Fibroblast of mammary gland (primary cell): ENCODE measurements at places on chromosomes 11 and 22.

- DNase-seq: no peak
Observed at GRCh38 chr11:17770048-17770652, 35.6 kb downstream of the KCNC1 start.

DNA sequence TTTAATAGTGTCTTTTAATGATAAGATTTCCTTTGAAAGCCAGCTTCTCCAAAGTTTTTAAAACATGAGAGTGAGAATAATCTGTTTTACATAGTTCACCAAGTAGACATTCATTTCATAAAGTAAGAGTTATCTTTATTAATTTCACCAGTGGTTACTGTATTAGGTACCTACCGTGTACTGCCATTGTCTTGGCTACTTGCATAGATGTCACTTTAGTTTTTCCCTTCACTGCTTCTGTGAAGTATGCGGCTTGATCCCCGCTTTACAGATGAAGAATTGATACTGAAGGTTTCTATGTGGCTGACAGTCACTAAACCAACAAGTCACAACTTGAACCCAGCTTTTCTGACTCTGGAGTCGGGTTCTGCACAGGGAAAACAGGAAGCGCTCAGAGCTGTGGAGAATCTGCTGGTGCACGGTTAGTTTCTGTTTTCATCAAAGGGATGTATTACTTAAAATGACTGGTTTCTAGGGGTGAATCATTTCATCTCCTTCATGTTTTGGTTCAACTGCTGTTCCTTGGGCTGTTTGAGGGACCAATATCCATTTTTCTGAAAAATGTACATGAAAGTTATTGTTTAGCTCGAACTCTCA, 39.3 kb upstream of the MYO18B start:
- DNase-seq: no peak

GRCh38 chr11:122122179-122122578, 6.2 kb upstream of the BLID start:
- DNase-seq: no peak

DNA sequence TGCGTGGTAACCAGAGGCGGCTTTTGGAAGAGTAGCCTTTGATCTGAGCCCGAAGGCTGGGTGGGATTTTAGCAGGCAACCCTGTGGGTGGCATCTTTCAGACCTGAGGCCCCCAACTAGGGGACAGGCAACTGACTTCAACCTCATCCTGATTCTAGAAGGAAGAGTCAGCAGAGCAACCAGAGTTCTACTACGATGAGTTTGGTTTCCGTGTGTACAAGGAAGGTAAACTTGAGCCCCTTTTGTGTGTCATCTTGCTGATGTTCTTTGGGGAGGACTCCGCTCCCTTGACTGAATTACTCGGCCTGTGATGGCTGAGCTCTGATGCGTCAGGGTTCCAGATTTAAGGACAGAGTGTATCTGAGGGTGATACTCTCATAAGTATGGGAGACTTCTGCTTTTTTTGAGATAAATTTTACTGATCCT, 31.6 kb downstream of the SGSM3 start:
- no peak for DNase-seq

GRCh38 chr11:91104237-91104636, 881.4 kb upstream of the CHORDC1 start:
- peak; percentile 44 for DNase-seq

GRCh38 chr22:40407021-40407761, 36.8 kb downstream of the SGSM3 start:
- DNase-seq: no peak

GRCh38 chr11:9076661-9077060, 14.7 kb downstream of the SCUBE2 start:
- DNase-seq: no peak

GRCh38 chr22:37303821-37304274, 21.5 kb downstream of the CYTH4 start:
- peak; percentile 94 for DNase-seq

GRCh38 chr11:126930091-126930841, 70.3 kb downstream of the KIRREL3 start:
- no peak for DNase-seq

- no peak for DNase-seq
Observed at GRCh38 chr11:19907008-19907579, 194.5 kb downstream of the NAV2 start.

- no peak for DNase-seq
Observed at GRCh38 chr22:36893262-36893661, 20.2 kb upstream of the CSF2RB start.

DNA sequence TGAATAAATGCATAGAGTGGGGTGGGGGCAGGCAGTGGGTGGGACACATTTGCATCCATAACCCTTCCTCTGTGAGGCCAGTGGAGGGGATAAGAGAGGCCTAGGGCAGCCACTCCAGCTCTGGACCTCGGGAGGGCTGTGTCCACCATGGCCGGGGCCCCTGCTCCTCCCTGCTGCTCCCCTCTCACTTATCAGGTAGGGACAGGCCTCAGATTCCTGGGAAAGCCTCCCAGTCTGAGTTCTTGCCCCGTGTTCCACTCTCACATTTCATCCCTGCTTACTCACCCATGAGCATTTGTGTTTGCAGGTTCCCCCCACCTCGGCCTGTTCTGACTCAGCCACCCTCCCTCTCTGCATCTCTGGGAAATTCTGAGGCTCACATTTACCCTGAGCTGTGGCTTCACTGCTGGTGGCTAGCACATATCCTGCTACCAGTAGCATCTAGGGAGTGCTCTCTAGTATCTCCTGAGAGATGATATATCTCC, 128.7 kb upstream of the TOP3B start:
- DNase-seq: peak; percentile 64

GRCh38 chr11:62664405-62665074, 470 bp downstream of the C11orf98 start:
- DNase-seq: peak; percentile 43

GRCh38 chr11:111911563-111912401, at the start of gene CRYAB:
TSS of gene CRYAB (minus strand) at chr11:111911770. CDS start at chr11:111911724, 46 bp downstream.
- DNase-seq: peak; percentile 81

DNA sequence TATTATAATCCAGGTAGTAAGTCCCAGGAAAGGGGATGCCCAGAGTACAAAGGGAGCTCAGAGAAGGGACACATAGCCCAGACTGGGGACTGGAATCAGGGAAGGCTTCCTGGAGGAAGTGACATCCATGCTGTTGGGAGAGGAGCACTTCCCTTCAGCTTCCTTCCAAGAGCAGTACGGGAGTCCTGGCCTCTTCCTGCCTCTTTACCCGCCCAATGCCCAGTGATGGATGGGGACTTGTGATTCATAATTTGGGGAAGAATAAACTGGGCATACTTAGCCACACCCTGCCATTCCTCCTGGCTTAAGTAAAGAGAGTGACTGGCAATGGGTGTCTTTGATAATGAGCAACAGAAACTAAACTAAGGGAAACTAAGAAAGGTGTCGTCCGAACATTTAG, 11.5 kb downstream of the C11orf91 start:
- DNase-seq: peak; percentile 67

- DNase-seq: no peak
Observed at GRCh38 chr11:61104963-61105362, 2.7 kb downstream of the CD5 start.

DNA sequence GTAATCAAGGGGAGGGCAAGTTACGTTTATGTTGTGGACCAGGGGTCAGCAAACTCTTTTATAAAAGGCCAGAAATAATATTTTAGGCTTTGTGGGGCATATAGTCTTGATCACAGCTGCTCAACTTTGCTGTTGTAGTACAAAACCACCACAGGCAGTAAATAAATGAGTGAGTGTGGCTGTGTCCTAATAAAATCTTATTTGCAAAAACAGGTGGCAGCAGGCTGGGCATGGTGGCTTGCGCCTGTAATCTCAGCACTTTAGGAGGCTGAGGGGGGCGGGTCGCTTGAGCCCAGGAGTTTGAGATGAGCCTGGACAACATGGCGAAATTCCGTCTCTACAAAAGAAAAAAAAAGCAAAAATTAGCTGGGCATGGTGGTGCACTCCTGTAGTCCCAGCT, 57.9 kb upstream of the NUP160 start:
- no peak for DNase-seq

- no peak for DNase-seq
Observed at GRCh38 chr22:40813912-40814315, 5.2 kb downstream of the SLC25A17 start.
